ENCODE measurements at places on chromosomes 6 and 20. TPM values are rescaled to one million over a fixed set of nuclear protein-coding genes. Genes with fewer than 3 reads are reported as not detected.

DNA sequence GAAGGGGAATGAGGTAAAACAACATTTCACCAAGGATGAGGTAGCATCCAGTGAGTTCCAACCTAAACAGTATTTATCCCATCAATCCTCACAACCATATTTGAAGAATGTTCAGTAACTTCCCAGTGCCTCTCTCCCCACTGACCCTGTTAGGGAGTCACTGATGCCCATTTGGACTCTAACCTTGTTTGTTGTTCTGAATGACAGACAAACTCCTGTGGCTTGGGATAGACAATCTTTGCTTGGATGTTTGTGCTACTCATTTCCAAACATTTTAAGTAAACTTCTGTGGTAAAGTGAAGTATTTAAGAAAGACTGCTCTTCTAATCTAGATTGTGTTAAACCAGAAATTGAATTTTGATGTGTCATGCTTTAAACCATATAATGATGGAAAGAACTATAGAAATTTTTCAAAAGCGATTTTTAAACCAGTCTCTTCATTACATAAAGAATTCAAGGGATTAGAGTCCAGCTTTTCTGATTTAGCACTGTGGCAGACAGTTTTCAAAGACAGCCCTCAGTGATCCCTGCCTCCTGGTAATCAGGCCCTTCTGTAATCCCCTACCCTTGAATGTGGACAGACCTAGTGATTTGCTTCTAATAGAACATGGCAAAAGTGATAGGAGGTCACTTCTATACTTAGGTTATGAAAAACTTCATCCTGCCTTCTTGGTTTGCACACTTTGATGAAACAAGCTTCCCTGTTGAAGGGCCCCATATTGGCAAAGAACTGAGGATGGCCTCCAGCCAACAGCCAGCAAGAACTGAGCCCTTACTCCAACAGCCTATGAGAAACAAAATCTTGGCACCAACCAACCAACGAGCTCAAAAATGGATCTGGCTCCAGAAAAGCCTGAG is 191.6 kb downstream of the DST start:
- peak; percentile 17 for DNase-seq

DNA sequence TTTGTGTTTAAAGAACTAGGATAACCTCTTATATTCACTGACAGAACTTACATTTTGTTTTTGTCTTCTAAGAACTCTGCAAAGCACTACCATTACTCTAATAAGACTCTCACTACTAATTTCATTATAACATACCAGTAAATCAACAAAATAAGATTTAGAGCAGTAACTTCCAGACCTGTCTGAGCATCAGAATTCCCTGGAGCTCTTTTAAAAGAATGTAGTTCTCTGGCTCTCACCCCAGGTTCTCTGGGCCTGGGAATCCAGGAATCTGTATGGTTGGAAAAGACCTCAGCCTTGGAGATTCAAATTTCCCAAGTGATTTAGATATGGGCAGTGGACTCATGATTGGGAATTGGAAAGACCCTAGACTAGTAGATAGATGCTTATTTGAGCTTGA is 89.4 kb downstream of the JAG1 start:
- no peak for DNase-seq

DNA sequence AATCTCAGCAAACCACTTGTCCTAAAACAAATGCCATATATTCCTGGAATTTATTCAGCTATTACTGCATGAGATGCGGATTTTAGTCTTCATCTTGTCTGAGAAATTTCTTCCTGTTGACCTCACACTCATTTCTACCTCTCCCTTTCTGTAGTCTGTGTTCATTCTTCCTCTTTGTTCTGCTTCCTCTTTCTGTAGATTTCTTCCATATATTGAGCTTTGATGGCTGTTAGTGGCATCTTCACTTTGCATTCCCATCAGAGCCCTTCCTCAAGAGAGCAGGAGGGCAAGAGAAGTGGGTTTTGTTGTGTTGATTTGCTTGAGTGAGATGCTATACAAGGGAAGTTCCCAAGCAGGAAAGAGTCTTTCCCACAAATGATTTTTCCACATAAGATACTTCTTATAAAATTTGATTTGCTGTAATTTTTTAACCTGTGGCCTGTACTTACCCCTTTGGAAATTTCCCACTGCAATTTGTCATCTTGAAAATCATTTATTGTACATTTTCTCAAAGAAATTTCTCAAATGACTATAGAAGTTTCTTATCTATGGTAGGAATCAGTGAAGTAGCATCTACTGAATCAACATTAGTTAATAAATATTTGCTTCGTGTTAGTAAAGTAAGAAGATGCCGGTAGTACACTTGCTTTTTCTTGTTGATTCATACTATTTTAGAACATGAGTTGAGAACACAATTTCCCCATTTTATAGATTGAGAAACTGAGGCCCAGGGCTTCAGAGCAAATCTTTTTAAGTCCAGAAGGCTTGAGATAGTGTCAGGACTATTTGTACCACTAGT is 43.8 kb downstream of the MAP3K4 start:
- DNase-seq, result no peak

CITED2 gene
- 1,418 TPM for total RNA-seq

DNA sequence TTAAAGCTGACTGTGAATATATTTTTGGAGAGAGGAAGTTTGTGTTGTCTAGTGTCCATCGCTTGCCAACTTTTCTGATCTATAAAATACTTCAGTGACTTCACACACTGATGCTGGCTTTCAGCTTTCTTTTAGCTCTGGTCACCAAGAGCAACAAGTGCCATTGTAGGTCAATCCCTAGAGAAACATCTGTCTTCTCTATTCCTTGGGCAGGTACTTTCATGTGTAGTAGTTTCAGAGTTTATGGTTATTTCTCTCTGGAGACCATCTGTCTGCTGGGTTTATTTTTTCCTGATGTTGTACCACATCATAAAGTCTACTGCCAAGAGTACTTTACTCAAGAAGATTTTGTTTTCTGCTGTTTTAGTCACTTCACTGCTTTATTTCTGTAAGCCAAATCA is 249.9 kb downstream of the KHDC1L start:
- no peak for DNase-seq

- DNase-seq, result no peak
Observed at GRCh38 chr20:17460119-17460518, 71.1 kb downstream of the BFSP1 start.

- no peak for DNase-seq
Observed at GRCh38 chr6:71395731-71396409, 107.3 kb downstream of the OGFRL1 start.

DNA sequence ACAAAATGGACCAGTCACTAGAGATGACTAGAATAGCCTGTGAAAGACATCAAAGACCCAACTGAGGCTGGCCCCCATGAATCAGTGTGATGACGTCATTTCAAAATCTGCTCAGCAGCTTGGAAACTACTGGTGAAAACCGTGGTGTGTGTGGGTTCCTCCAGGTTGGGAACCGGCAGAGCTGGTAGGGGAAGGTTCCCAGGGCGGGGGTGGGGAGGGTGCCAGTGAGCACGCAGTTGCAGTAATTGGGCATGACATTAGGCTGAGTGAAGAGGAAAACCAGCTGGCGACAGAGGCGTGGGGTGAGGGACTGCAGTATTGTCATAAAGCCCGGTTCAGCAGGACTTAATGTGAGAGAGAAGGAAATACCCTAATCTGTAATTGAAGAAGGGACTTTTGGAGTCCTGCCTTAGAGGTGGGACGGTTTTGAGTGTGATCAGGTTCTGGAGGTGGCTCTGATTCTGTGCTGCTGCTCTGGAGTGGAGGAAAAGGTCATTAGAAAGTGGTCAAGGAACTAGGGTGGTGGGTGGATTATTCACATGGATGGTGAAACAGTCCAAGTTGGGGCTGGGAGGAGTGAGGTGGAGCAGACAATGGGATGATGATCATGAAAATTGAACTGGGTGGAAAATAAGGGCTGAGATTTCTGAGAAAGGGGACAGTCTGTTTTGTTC is 52.0 kb upstream of the MTHFD1L start:
- DNase-seq, result no peak

DNA sequence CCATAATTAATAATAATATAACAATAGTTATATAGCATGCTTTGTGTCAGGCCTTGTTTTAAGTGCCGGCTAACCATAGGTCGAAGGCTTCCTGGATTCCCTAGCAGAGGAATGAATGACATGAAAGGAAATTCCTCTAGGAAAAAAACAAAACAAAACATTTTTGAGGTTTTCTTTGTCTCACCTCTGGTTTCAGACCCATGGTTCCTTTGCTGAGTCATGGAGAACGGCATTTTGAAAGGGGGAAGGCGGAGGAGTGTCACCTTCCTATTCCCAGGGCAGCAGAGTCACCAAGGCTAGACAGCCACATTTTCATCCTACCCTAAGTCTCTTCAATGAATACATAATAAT is 25.3 kb upstream of the CCND3 start:
- peak; percentile 62 for DNase-seq

DNA sequence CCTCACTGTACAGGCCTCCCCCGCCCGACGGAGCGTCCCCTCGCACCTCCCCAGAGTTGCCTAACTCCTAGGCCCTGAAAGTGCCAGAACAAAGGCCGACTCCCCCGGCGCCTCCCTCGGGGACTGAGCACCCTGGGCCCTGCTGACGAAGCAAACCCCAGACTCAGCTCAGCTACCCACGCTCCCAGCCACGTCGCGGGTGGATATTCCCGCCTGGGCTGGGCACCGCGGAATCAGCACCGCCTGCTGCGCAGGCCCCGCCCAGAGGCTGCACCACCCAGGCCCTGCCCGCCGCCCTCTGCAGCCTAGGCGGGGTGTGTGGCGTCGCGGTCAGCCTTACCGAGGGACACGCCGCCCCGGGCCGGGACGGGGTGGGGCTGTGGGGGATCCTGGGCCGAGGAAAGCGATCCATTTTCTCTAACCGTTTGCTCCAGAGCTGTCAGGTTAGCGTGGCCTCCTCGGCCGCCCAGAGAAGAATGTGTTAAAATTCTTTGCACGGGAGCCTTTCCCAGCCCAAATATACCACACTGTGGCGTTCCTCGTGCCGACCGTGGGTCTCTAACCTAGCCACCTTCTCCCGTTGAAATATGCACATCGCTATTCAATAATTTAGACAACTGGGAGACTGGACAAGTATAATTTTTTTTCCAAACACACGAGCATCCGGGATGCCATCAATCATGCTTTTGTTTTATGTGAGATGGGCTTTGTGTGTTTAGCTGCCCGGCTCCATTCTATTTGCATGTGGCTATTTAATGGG is 31.4 kb downstream of the TFAP2A start:
- no peak for DNase-seq

GRCh38 chr20:61960836-61961235 is 104.8 kb downstream of the TAF4 start:
- no peak for DNase-seq

- DNase-seq, result no peak
Observed at GRCh38 chr20:50632236-50632635, 59.1 kb downstream of the RIPOR3 start.

UBE2C gene
- total RNA-seq, result 39.8 TPM

SHLD1 gene
- total RNA-seq, result 3.5 TPM

- DNase-seq, result peak; percentile 74
Observed at GRCh38 chr20:19964289-19965265, 52.6 kb upstream of the NAA20 start.

DNA sequence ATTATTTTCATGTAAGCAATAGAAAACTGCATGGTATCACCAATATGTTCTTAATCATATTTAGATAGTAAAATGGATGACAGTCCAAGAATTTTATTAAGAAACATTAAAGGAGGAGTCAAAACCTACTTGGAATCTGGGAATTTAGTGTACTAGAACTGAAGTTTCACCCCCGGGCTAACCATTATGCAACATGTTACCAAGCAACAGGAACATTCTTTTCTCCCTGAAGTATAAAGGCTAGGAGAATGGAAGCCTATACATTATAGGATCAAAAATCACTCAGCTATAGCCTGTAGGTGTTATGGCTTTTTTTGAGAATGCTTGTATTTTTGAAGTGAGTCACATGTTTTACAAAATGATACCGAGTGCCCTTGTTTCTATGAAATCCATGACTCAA is 538.3 kb downstream of the GRIK2 start:
- DNase-seq, result no peak

- DNase-seq, result no peak
Observed at GRCh38 chr6:15378866-15379265, 133.0 kb downstream of the JARID2 start.

SCUBE3 gene
- total RNA-seq, result 81.6 TPM

DNA sequence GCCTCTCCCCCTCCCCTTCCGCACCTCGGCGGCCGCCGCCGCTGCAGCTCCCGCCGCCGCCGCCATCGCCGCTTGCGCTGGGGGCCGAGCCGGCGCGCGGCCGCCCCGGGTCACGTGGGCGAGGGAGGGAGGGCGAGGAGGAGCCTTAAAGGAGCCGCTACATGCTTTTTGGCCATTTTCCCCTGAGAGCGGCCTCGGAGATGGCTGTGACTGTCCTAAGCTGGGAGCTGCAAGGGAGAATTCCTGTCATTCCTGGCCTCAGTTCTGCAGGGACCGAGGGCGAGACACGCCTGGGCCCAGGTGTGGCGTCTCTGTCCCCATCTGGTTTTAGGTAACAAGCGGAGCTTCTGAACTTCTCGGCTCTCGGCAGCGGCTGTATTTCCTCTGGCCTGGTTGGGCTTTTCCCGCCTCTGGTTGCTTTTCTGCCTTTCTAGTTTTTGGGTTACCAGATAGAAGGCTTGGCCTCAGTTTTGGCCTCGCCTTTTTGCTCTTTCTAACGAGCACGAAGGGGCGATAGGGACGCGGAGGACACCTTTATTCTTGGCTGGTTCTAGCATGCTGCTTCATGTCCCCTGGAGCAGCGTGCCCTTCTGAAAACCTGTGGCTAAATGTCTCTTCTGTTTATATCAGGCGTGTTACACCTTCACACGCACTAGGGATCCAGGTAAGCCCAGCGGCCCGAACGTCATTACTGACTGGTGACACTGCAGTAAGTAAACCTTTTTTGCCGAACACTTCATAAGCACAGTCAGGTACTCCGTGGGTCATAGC is at the start of gene EHMT2:
TSS of gene EHMT2 (minus strand) at position 87 of the 771 bp plus-strand sequence. CDS start at position 66, 21 bp downstream.
- DNase-seq, result peak; percentile 65

DNA sequence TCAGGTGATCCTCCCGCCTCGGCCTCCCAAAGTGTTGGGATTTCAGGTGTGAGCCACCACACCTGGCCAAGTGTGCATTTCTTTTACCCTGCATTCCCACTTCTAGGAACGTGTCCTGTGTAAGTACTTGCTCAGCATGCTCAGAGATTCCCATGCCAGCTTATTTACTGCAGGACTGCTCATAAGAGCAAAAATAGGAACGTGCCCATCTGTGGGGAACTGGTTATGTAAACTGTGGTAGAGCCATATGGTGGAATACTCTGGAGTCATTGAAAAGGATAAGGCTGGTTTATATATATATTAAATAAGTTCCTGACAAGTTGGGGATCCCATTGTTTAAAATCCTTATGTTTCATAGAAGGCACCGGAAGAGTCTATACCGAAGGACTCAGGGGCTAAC is 38.2 kb upstream of the FANCE start:
- no peak for DNase-seq

KCNQ2 gene
- total RNA-seq, result not detected

DNA sequence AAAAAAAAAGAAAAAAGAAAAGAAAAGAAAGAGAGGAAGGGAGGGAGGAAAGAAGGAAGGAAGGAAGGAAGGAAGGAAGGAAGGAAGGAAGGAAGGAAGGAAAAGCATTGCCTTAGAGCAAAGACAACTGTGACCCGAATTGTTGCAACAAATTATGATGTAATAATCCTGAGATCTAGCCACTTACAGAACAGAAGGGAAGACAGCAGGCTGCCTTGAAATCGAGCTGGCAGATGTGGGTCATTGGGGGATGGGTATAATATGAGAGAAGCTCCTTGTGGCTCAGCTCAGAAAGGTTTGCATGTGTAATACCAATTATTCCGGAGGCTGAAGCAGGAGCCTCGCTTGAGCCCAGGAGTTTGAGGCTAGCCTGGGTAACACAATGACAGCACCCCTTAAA is 208.1 kb upstream of the PROKR2 start:
- DNase-seq, result no peak

MEP1A gene
- total RNA-seq, result not detected

GRCh38 chr6:90098001-90098531 is 198.6 kb downstream of the BACH2 start:
- peak; percentile 74 for DNase-seq

- DNase-seq, result no peak
Observed at GRCh38 chr6:98547151-98547550, 287.2 kb upstream of the POU3F2 start.

PRRT1 gene
- total RNA-seq, result 4.7 TPM

NRSN1 gene
- not detected for total RNA-seq
